ENCODE measurements at places on chromosomes 3 and 15.

- DNase-seq, result no peak
Measured at GRCh38 chr3:66450390-66451022, 50.3 kb downstream of the LRIG1 start.

GRCh38 chr3:144775551-144775950, 803.9 kb downstream of the DIPK2A start:
- no peak for DNase-seq

- no peak for DNase-seq
Measured at GRCh38 chr3:46661776-46662766, 31.4 kb downstream of the ALS2CL start.

DNA sequence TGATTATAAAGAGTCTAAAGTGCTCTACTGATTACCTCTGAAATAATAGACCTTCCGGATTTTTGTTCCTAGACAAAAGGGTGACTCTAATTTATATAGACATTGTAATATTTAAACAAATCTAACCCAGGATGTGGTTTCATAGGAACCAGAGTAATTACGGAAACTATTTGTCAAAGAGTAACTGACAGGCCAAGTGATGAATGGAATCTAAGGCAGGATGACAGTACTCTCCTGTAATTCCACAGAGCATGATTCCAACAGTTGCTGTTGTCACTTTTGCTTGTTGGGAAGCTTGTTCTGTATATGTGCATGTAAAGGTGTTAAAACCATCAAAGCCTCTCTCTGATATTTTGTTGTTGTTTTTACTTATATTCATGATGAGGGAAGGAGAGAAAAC, 1141.0 kb downstream of the IGSF11 start:
- DNase-seq, result no peak

Data from activated naive CD4-positive, alpha-beta T cell treated with anti-CD3 and anti-CD28 coated beads for 36 hours (primary cell).